Pancreas (tissue), 10 donors: ENCODE measurements at places on chromosomes 1 and 21. TPM values are rescaled to one million over a fixed set of nuclear protein-coding genes. Genes with fewer than 3 reads are reported as not detected.

- no peak for DNase-seq
Measured at GRCh38 chr1:187631984-187632383, 803.2 kb downstream of the PLA2G4A start.

DNA sequence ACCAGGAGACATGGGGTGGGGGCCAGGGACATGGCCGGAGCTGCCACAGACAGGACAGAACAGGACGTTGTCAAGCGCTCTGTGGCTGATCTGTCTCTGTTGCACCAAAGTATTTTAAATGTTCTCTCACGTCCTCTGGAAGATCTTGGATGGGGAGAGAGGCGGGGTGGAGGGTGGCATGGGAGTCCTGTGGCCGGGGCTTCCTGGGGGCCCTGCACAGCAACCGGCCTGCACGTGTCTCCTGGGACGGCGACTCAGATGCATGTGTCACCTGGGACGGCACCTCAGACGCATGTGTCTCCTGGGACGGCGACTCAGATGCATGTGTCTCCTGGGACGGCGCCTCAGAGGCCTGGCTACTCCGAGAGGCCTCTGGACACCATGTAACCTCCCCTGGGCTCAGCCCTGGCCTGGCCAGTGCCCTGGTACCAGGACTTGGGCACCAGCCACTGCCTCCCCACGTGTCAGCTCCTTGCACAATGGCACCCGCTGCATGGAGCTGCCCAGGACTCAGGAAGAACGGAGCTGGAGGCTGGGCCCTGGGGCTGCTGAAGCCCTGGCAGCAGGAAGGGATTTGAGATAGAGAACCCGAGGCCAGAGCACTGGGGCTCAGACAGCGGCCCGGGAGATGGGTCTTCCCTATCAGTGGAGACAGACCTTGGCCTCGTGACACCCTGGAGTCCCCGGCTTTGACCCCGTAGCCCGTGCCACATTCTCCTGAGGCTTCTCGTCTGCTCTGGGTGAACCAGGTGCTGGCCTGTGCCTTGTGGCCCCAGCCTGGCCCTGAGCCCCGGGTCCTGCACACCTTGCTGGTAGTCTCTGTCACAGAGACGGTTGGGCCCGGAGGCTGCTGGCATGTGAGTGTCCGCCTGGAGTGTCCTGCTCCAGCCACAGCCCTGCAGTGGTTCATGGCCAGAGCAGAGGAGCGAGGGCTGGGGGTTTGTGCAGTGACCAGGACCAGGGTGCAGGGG lies 14.7 kb upstream of the SLC19A1 start:
- DNase-seq = no peak

- no peak for DNase-seq
Measured at GRCh38 chr1:89903550-89903949, 82.7 kb downstream of the LRRC8D start.

DNA sequence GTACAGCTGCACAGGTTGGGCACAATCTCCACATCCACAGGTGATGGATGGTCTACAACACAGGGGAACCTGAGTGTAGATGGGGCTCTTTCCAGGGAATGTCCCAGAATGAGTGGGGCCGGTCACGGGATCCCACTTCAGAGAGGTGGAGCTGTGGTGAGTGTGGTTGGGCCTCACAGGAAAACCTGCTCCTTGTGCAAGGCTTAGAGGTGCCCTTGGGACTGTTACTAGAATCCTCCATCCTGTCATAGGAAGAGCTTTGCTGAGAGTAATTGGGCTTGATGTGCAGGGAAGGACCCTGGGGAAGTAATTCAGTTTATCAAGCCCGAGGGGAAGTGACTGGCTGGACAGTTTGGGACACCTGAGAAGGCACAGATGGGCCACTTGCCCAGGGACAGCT lies 137.9 kb downstream of the ZSCAN20 start:
- DNase-seq = no peak

- peak; percentile 47 for DNase-seq
Measured at GRCh38 chr1:915295-916172, 8.2 kb upstream of the SAMD11 start.

- DNase-seq = no peak
Measured at GRCh38 chr1:42006836-42007235, 88.1 kb upstream of the HIVEP3 start.

GRCh38 chr1:16226490-16227179 lies 10.3 kb downstream of the CPLANE2 start:
- peak; percentile 86 for DNase-seq

DNA sequence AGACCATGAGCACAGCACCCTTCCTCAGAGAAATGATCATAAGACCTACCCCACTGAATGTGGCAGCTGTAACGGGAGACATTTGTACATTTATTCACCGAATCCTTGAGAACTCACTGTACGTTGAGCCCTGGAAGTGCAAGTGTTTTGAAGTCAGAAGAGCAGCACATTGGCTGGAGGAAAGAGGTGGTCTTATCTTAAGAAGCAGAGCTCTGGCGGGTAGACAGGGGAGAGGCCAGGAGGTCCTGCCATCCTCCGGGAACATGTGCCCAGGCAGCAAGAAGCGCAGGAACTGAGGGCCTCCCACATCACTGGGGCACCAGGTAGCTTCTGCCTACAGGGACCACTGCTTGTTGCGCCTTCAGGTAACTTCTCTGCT lies 169.2 kb upstream of the IRF2BP2 start:
- DNase-seq = peak; percentile 77

GRCh38 chr1:116988248-116988647 lies 13.3 kb upstream of the CD101 start:
- no peak for DNase-seq

- DNase-seq = no peak
Measured at GRCh38 chr1:238485912-238486209, 595.1 kb upstream of the ZP4 start.

DNA sequence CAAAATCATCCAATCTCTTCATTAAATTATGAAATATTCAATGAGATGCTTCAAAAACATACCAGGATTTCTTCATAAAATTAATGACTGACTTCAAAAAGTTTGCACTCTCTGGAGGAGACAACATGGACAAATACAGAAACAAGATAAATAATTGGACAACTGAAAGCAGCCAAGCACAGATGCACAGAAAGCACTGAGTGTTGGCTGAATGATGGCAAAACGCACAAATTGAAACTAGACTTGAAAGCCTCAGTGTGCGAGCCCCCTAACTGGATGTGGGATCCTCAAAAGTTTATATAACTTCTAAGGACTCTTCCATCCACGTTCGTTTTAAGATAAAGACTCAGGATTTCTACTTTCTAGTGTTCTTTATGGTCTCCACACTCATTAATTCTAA lies 27.9 kb downstream of the RGS18 start:
- no peak for DNase-seq

DNA sequence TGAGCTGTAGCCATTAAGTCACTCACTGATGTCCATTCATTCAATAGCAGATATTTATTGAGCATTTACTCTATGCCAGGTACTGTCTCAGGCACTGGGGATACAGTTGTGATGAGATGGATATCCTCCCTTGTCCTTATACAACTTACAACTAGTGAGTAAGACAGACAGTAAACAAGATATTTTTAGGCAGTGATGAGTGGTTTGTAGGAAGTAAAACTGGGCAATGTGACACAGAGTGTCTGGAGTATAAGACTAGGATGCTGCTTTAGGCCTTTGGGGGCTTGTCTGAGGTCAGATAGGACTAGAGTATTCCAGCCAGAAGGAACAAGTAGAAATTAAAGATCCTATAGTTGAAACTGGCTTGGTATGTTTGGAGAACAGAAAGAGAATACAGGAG lies 41.4 kb downstream of the NOS1AP start:
- no peak for DNase-seq

GRCh38 chr1:233951804-233952203 lies 47.3 kb downstream of the SLC35F3 start:
- DNase-seq = no peak

DNA sequence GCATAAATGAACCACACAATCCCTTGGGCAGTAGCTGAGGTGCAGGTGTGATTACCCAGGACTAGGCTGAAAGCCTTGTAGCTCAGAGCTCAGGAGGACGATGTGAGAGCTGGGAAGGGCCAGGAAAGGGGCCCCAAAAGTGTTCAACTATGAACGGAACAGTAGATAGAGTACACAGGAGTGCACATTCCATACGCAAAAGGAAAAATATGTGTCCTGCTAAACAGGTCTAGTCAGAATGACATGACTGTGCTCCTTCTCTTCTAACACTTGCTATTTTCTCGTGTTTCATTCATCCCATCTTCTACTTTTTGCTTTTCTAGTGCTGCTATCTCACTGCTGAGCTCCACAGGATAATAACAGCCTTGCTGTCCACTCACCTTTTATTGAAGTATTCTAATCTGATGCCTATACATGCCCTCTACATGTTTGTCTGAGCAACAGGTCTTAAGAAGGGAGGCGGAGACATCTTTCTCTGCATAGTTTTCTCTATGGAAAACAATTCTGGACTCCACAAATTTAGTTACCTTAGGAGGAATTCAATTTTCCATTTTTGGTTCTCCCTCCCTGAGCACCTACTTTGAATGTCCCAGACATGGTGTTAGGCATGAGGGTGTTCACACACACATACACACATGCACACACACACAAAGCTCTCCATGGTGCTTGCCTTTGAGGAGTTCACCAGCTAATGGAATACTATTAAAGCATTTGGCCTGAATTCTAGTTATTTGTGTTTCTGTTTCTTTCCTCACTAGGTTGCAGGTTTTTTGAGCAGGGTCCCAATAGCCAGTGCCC lies 3.4 kb downstream of the S100A10 start:
- DNase-seq = no peak

DNA sequence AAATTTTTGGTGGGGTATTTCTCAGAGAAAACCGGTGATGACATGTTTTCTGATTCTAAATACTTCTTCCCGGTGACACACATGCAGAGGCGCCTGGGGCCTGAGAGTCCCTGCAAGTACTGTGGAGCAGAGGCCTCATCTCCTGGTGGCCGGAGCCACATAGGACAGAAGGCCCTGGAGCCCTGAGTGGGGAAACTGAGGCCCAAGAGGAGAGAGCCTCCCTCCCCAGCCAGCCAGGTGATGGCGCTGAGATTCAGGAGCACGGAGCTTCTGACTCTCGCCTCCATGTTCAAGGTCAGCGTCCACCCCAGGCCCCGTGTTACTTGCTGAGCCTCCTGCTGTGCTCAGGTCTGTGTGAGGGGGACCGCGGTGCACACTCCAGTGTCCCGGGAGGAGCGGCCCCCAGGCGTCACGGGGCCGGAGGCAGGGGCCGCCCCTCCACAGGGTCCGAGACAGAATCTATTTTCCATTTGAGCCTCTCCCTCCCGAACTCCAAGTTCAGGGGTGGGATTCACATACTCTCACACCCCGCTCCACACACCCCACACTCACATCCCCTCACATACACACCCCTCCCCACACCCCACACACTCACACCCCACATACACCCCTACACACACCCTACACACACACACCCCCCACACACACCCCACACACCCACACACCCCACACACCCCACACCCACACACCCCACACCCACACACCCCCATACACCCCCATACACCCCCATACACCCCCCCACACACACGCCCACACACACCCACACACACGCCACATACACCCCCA lies 43.8 kb downstream of the SLX9 start:
- no peak for DNase-seq

DNA sequence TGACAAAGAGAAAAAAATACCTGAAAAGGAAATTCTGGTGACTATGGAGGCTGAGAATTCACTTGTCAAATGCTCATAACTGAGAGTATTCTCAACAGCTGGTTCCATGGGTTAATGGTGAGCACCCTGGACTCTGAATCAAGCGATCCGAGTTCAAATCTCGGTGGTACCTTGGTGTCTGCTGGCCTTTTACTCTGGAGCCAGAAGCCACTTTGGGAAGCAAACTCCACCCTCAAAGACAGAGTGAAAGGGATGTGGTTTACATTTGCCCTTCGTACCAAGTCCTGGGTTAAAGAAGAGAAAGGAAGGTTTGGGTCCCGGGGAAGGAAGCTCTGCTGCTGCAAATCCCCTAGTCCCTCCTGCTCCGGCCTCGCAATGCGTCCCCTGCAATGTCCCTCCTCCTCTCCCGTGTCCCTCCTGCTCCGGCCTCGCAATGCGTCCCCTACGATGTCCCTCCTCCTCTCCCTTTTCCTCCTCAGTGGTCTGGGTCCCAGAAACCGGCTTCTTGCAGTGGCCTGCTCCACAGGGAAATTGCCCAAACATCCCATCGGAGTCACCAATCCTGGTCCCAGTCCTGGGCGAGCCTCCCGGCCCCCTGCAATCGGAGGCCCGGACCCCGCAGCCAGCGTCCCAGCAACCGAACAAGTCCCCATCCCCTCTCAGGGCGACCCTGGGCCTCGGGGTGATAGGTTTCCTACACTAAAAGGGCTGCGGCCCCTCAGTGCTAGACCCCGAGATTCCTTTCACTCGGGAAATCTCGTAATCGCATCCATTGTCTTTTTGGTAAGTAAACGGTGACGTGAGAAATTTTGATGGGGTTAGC lies 129.4 kb downstream of the PPIAL4G start:
- DNase-seq = no peak

DNA sequence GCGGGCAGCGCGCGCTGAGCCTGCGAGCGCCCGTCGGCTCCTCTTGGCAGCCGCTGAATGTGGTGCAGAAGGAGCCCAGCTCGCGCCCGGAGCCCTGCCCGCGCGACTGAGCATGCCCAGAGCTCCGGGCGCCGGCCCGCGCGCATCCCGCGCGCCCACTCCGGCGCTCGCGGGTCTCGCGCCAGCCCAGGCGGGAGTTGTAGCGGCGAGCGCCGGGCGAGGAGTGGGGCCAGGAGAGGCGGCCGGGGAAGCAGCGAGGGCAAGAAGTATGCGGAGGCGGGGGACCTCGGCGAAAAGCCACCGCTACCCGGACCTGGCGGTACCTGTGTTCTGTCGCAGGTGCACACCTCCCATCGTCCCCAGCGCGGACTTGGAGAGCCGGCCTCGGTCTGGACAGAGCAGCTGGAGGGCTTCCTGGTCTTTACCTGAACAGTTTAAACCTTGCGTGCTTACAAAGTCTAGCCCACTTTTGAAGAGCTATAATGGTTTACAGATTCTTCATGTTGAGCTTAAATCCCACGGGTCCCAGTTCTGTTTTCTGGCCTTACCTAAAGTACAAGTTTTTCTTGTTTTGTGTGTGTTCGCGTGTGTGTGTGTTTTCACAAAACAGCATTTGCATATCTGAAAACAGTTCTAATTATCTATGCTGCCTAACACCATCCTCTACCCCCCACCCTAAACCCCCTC lies at the start of gene DDAH1:
DDAH1 (minus strand) TSS at position 61 of the 687 bp plus-strand sequence. CDS start 114 bp downstream, outside the sequence.
- peak; percentile 79 for DNase-seq

- DNase-seq = peak; percentile 28
Measured at GRCh38 chr21:43853851-43854772, 10.9 kb upstream of the AGPAT3 start.

The DNAH14 gene
- 9.0 TPM for polyA plus RNA-seq

The IGSF9 gene
- 5.4 TPM for polyA plus RNA-seq

The LAD1 gene
- polyA plus RNA-seq = 37.3 TPM

The IFNAR2 gene
- polyA plus RNA-seq = 7.8 TPM

The NTNG1 gene
- polyA plus RNA-seq = 0.15 TPM

The SLC44A3 gene
- polyA plus RNA-seq = 13.0 TPM

The NCMAP gene
- polyA plus RNA-seq = 9.7 TPM

The FAM72C gene
- not detected for polyA plus RNA-seq

The LDLRAD1 gene
- not detected for polyA plus RNA-seq

The SETSIP gene
- not detected for polyA plus RNA-seq

The AADACL3 gene
- 0.02 TPM for polyA plus RNA-seq
